Jurkat, Clone E6-1 (cell line): ENCODE measurements at places on chromosomes 6 and 20.
A peak's percentile ranks its signal among the peaks of the same experiment; 100 is the strongest.

DNA sequence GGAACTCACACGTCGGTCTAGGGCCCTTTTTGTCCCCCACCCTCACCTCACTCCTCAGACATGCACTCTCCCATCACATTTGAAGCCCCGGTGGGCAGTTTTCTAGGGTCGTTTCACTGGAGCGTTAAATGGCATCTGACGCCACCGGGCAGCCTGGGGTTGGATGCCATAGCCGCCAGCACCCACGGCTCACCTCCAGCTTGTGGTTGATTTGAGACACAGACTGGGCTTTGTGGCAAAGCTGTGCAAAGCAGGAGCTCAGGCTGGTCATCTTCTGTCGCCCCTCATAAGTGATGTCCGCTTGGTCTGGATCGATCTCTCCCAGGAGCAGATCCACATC, 530 bp downstream of the GOPC start:
- no peak for DNase-seq

GRCh38 chr6:151179321-151179720, 60.4 kb upstream of the AKAP12 start:
- no peak for DNase-seq

DNA sequence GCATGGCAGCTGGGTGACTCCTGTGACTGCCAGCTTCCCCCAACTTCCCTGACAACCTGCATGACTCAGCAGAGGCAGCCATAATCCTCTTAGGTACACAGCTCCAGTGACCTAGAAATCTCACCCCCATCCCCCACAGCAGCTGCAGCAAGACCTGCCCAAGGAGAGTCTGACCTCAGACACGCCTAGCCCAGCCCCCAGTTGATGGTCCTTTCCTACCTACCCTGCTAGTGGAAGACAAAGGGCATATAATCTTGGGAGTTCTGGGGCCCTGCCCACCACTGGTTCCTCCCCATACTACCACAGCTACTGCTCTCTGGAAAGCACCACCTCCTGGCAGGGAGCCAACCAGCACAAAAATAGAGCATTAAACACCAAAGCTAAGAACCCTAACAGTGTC, 90.2 kb downstream of the F13A1 start:
- peak; percentile 29 for DNase-seq

- DNase-seq, result no peak
These were observed 22.3 kb upstream of the LAMP5 start for GRCh38 chr20:9492067-9492466.

GRCh38 chr6:17470938-17471327, 77.5 kb downstream of the CAP2 start:
- no peak for DNase-seq

DNA sequence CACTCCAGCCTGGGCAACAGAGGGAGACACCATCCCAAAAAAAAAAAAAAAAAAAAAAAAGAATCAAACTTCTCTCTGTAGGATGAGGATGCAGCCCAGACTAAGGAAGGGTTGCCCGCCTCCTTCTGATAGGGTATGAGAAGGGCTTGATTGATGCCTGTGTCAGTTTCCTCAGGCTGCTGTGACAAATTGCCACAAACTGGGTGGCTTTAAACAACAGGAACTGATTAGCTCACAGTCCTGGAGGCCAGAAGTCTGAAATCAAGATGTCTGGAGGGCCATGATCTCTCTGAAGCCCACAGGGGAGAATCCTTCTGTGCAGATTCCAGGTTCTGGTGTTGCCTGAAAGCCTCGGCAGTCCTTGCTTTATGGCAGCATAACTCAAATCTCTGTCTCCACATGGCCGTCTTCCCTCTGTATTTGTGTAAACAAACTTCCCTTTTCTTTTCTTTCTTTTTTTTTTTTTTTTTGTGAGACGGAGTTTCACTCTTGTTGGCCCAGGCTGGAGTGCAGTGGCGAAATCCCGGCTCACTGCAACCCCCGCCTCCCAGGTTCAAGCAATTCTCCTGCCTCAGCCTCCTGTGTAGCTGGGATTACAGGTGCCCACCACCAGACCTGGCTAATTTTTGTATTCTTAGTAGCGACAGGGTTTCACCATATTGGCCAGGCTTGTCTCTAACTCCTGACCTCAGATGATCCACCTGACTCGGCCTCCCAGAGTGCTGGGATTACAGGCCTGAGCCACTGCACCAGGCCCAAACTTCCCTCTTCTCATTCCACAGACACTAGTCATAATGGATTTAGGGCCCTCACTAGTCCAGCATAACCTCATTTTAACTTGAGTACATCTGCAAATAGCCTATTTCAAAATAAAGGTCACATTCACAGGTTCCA, 11.2 kb upstream of the CDK19 start:
- no peak for DNase-seq

- DNase-seq, result no peak
These were observed 128.1 kb downstream of the FYN start for GRCh38 chr6:111745186-111745585.

- DNase-seq, result no peak
These were observed 331.7 kb downstream of the FARS2 start for GRCh38 chr6:5592886-5593519.

GRCh38 chr6:69456086-69456485, 340.7 kb downstream of the LMBRD1 start:
- DNase-seq, result no peak
